ENCODE measurements at places on chromosomes 5 and 9. TPM values are rescaled to one million over a fixed set of nuclear protein-coding genes. Genes with fewer than 3 reads are reported as not detected.

- H3K4me1 ChIP-seq: no peaks in the 10 kb centered on the region
- no peaks in the 10 kb centered on the region for H3K36me3 ChIP-seq
- H3K27ac ChIP-seq: no peak overlapping the region
- peaks cover 100% of the 10 kb centered on the region for H3K27me3 ChIP-seq
- no peak overlapping the region for H3K4me3 ChIP-seq
Measured at GRCh38 chr5:93592883-93593282, 9.9 kb downstream of the NR2F1 start.

DNA sequence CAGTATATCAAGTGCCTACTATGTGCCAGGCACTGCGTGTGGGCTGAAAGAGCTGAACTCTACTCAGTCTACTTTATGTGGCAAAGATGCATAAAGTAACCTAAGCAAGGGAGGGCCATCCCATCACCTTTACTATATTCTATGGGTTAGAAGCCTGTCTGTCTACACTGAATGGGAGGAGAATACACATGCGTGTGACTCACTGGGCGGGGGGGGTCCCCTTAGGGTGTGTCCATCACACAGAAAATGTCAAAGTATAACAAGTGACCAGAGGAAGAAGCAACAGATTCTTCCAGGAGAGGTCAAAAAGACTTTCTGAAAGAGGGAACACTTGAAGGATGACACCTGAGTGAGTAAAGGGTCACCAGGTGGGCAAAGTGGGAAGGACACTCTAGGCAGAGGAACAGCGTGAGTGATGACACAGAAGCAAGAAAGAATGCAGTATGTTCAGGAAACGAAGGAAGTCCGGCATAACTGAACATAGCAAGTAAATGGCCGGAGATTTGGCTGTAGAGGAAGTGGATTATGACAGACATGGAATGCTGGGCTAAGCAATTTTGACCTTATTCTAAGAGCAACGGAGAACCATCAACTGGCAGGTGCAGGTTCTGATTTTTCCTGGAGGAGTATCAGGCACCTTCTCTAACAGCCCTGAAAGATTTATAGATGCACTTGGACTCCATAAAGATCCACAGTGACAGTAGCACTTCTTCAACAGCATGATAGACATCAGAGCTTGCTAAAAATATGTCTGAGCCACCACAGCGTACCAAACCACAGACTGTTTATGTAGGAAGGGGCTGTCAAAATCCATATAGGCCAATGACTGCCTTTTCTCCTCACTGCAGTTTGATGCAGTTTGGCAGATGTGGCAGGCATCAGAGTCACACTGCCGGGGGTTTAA, 8.0 kb upstream of the WHRN start:
- no peak overlapping the region for H3K27ac ChIP-seq
- no peaks in the 10 kb centered on the region for H3K36me3 ChIP-seq
- H3K4me3 ChIP-seq: no peak overlapping the region
- H3K4me1 ChIP-seq: no peaks in the 10 kb centered on the region

DNA sequence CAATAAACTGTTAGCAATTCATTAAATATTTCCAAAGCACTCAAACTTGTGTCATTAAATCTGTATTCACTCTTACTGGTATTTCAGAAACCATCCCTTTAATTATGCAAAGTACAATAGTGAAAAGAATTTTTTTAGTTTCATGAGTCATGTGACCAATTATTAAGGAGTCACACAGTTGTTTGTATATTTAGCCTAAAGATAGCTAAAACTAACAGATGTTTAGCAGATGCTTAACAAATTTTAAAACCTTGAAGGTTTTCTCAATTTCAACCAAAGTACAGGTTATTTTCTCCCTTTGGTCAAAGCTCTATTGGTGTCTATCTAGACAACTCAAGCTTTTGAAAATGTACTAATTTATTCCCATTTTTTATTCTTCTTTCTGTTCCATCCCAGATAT, 44.1 kb downstream of the PJA2 start:
- H3K27me3 ChIP-seq: no peaks in the 10 kb centered on the region
- H3K36me3 ChIP-seq: peaks cover 41% of the 10 kb centered on the region
- no peak for DNase-seq
- no peaks in the 10 kb centered on the region for H3K4me1 ChIP-seq
- H3K4me3 ChIP-seq: no peak overlapping the region
- H3K27ac ChIP-seq: no peak overlapping the region

GRCh38 chr5:41275813-41276512, 62.6 kb upstream of the C6 start:
- H3K4me3 ChIP-seq: no peak overlapping the region
- no peak for DNase-seq
- H3K27ac ChIP-seq: no peak overlapping the region

DNA sequence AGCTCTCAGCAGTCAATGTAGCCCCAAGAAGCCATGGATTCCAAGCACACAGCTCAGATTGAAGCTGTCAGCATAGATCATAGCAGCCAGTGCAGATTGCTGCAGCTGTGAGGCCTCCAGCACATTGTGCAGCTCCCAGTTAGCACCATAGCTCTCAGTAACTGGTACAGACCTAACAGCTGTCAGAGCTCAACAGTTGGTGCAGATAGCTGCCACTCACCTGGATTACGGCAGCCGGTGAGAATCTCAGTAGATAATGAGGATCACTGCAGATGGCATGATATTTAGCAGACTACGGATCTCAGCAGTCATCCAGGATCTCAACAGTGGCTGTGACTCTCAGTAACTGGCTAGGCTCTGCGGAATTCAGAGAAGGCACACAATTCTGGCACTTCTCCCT, 500.4 kb downstream of the TUSC1 start:
- DNase-seq: no peak
- H3K27ac ChIP-seq: no peak overlapping the region
- no peaks in the 10 kb centered on the region for H3K36me3 ChIP-seq
- no peaks in the 10 kb centered on the region for H3K4me1 ChIP-seq
- no peak overlapping the region for H3K4me3 ChIP-seq

- DNase-seq: peak; percentile 56
- H3K36me3 ChIP-seq: no peaks in the 10 kb centered on the region
- peaks cover 8% of the 10 kb centered on the region for H3K4me1 ChIP-seq
- H3K4me3 ChIP-seq: no peak overlapping the region
- no peak overlapping the region for H3K27ac ChIP-seq
Measured at GRCh38 chr5:160175438-160176218, 53.7 kb upstream of the FABP6 start.

DNA sequence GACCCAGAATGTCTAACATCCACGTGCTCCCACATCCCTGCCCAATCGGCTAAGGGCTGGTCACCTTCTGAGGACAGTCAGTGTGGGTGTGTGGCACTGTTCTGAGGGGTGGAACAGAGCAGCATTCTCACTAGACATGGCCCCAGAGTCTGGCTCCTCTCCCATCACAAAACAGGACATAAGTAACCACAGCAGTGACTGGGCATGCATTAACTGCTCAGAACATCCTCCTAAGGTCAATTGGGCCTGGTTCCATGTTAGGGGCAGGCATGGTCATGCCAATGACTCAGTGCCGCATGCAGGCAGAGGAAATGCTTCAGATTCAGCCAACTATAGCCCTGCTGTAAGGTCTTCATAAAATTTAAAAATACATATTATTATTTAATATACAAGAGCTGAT, 12.9 kb downstream of the MACROH2A1 start:
- DNase-seq: peak; percentile 32
- no peak overlapping the region for H3K4me3 ChIP-seq
- peaks cover 9% of the 10 kb centered on the region for H3K36me3 ChIP-seq
- H3K27me3 ChIP-seq: no peaks in the 10 kb centered on the region
- peaks cover 59% of the 10 kb centered on the region for H3K4me1 ChIP-seq

GRCh38 chr5:142446131-142446959, 121.5 kb upstream of the SPRY4 start:
- no peaks in the 10 kb centered on the region for H3K27me3 ChIP-seq
- H3K36me3 ChIP-seq: no peaks in the 10 kb centered on the region
- H3K27ac ChIP-seq: no peak overlapping the region
- H3K4me1 ChIP-seq: no peaks in the 10 kb centered on the region
- H3K4me3 ChIP-seq: no peak overlapping the region
- no peak for DNase-seq

GRCh38 chr9:34242830-34243229, 64.0 kb downstream of the UBAP1 start:
- H3K4me3 ChIP-seq: no peak overlapping the region
- H3K36me3 ChIP-seq: peaks cover 18% of the 10 kb centered on the region
- H3K4me1 ChIP-seq: no peaks in the 10 kb centered on the region
- no peaks in the 10 kb centered on the region for H3K27me3 ChIP-seq

DNA sequence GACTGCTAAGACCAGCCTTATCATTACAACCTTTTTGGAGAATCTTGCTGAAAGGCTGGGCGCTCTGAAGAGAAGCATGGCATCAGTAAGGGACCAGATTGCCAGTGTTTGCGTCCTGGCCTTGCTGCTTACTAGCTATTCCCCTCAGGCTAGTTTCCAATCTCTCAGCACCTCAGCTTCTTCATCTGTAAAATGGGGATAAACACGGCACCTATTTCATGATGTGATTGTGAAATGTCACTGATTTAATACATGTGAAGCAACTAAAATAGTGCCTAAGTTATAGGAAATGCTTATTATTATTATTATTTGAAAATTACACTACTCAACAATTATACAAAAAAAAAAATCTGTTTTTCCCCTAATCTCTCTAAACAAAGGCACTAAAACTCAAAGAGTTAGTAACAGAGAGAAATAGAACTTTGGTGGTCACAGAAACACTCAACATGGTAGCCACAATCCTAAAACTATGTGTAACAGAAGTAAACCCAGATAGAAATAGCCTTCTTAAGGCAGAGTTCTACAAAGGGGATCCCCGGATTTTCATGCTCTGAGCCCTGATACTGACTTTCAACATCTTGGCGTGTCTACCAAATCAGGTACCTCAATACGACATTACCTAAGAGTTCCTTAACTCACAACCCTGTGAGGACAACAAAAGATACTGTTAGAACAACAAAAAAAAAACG, 62.0 kb downstream of the ENC1 start:
- H3K27me3 ChIP-seq: no peaks in the 10 kb centered on the region
- H3K4me3 ChIP-seq: no peak overlapping the region
- H3K4me1 ChIP-seq: no peaks in the 10 kb centered on the region
- no peak for DNase-seq
- H3K36me3 ChIP-seq: no peaks in the 10 kb centered on the region

GRCh38 chr5:116442095-116442534, 132.5 kb downstream of the SEMA6A start:
- no peak overlapping the region for H3K27ac ChIP-seq
- H3K36me3 ChIP-seq: peaks cover 9% of the 10 kb centered on the region

GRCh38 chr9:105341434-105342146, 97.1 kb downstream of the SLC44A1 start:
- no peaks in the 10 kb centered on the region for H3K27me3 ChIP-seq
- no peak overlapping the region for H3K27ac ChIP-seq
- H3K36me3 ChIP-seq: peaks cover 15% of the 10 kb centered on the region
- peak; percentile 51 for DNase-seq
- no peak overlapping the region for H3K4me3 ChIP-seq

GRCh38 chr5:59923465-59923864, 29.9 kb upstream of the PDE4D start:
- H3K4me3 ChIP-seq: no peak overlapping the region
- H3K27ac ChIP-seq: no peak overlapping the region
- no peaks in the 10 kb centered on the region for H3K27me3 ChIP-seq
- no peaks in the 10 kb centered on the region for H3K4me1 ChIP-seq

DNA sequence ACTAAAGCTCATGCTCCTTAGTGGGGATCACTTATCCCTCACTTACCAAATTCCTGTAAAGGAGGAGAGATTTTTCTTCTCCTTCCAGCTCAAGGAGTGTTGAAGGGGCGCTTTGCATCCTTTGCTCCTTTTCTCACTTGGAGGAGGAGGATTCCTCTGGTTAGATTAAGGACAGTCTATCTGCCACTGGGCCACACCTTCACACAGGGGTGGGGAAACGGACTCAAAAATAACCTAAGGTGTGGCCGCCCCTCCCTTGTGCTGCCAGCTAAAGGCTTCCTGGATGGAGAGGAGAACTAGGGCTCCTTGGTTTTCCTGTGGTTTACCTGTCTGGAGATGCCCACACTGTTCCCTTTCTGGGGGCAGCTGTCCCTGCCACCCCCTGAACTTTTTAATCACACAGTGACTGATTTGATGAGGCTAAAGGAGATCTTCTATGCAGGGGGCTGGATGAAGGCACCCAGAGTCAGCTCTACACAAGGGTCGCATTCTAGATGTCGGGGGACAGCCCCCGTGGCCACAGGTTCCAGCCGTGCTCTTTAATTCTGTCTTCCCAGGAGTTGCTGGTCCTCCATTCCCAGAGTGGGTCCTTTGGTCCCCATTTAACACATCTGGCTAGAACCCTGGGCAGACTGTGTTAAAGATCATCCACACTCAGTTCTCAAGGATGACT, 14.4 kb downstream of the GLRX start:
- no peaks in the 10 kb centered on the region for H3K36me3 ChIP-seq
- DNase-seq: no peak
- peak overlapping the region; percentile 72 for H3K27ac ChIP-seq
- no peaks in the 10 kb centered on the region for H3K27me3 ChIP-seq
- H3K4me3 ChIP-seq: no peak overlapping the region
- H3K4me1 ChIP-seq: peaks cover 57% of the 10 kb centered on the region

DNA sequence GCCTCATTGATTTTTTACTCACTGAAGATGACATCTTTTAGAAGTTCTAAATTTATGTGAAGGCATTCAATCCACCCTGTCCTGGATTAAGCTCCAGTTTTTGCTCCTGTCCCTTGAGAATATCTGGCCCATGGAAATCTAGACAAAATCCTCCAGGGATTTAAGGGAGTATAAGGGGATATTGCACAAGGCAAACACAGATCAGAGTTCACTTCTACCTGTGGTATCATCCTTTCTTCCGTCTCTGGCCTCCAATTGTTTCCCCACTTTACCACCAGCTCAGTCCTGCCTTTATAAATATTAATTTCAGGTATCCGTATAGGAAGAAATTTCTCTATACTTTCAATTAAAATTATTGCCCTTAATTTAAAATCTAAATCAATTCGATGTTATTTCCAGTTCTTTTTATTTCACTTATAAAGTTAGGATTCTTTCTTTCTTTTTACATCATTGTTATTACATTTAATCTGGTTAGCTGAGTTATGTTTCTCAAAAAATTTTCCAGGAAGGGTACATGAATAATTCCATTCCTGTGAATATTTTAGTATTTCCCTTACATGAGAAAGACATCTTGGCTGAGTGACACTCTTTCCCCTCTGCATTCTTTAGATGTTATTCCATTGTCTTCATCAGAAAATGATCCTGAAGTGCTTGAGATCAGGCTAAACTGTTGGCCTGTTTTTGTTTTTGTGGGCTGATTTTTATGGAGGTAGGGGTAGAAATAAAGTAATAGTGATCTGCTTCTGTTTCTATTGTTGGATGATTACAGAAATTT, 194.3 kb upstream of the MAP3K1 start:
- no peaks in the 10 kb centered on the region for H3K27me3 ChIP-seq
- H3K4me3 ChIP-seq: no peak overlapping the region
- no peak overlapping the region for H3K27ac ChIP-seq
- DNase-seq: peak; percentile 22

Gene KIF20A
- total RNA-seq: 106 TPM

Gene EGFL7
- total RNA-seq: 82.9 TPM

Gene ECSCR
- total RNA-seq: not detected

Gene NREP
- total RNA-seq: 613 TPM

Data from cardiac muscle cell (in vitro differentiated cells and primary cell).